ENCODE measurements at places on chromosomes 6 and 20.

- DNase-seq = no peak
Observed at GRCh38 chr6:145153495-145153894, 581.8 kb downstream of the EPM2A start.

DNA sequence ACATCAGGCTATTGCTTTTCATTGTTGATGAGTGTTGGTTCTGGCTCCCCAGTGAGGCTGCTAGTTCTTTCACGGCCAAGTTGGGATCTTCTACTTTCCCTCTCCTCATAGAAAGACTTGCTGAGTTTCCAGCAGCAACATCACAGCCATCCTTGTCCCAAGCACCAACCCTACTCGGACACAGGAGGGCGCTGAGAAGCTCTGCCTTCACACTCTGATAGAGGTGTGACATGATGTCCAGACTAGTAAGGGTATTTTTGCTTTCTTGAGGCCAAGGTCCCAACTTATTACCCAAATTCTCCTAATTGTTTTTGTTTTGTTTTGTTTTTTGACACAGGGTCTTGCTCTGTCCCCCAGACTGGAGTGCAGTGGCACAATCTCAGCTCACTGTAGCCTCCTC is 3.0 kb upstream of the GCM1 start:
- DNase-seq = no peak

GRCh38 chr6:112842330-112842685 is 495.2 kb downstream of the RFPL4B start:
- no peak for DNase-seq

DNA sequence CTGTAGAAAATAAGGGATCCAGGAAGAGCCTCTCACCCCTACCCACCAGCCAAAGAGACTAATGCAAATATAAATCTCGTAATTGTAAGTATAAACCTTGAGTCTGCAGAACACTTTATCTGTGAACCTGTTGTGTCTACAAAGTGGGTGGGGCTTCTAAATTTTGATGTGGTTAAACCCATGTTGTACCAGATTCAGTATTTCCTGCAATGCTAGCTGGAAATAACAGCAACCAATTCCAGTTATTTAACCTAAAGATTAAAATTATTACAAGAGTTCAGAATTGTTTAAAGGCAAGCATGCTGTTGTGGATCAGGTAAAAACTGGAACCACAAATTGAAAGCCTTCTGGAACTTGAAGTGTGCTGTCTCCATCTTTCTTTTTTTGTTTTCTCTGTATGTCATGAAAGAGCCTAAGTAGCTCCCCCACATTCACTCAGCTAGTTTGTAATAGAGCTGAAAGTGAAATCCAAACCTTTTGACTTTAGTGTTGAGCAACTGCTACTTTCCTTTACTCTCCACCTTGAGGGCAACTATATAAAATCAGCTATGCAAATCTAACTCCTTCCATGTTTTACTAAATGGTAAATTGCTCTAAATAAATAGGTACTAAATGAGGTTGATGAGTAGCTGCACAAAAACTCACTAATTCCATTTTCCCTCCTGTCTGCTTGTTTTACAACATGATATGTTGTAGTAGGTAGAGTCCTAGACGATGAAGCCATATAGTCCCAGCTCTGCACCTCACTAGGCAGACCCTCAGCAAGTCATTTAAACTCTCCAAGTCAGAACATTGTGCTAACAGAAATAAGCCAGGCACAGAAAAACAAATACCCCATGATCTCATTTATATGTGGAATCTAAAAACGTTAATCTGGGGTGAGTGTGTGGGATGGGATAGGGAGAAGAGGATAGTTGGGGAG is 17.9 kb upstream of the THEMIS start:
- DNase-seq = no peak

DNA sequence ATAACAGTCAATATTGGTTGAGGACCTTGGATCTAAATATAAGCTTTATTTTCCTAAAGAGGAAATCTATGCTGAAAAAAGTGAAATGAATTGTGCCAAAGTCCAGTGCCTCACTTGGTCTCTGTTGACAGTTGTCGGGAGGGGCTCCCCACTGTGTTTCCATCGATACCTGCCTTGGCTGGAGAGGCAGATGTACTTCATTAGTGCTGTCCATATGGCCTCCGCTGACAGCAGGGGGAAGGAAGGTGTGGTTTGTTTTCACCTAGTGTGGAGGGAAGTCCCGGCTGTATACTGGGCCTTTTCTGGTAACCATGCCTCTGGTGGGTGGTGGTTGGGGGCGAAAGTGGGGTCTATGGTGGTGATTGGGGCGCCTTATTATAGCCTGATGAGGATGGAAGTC is 42.7 kb downstream of the CD2AP start:
- DNase-seq = no peak

- DNase-seq = no peak
Observed at GRCh38 chr6:125809570-125810170, 18.9 kb downstream of the NCOA7 start.

GRCh38 chr6:117906507-117906957 is 532 bp upstream of the SLC35F1 start:
- no peak for DNase-seq

- peak; percentile 19 for DNase-seq
Observed at GRCh38 chr6:27161946-27162603, 85.4 kb upstream of the PRSS16 start.

GRCh38 chr6:130369831-130370230 is 4.0 kb downstream of the TMEM200A start:
- DNase-seq = no peak

DNA sequence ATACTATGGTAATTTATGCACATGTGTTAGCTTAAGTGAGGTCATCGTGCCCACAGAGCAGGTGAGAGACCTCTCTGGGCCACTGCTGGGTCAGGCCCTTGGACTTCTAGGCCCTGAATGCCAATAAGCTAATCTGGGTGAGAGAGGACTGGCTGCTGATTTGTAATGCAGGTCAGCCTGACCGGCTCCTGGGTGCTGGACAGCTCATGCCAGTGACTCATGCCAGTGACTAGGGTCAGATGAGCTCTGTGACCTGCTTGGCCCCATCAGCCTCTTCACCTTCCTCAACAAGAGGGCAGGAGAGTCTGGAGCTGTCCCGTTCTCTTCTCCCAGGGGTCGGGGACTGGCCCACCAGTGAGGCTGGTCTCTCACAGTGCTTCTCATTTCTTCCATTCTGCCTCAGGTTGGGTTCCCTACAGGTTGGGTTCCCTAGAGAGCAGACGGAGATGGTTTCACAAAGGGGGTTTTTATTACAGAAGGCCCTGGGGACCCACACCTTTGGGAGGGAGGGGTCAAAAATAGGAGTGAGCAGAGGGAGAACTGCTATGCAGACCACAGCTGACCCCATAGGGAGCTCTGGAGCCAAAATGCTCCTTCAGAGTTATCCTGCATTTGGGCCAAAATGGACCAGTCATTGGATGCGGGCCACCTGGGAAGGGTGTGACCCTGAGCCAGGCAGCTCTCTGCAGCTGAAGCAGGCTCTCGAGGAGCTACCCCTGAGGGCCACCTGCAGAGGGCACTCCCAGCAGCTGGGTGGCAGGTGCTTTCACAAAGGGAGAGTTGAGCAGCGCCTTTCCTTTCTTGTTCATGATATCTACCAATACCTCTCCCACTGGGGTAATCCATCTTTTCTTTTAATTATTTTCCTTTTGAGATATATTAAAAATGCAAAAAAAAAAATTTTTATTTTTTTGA is 2.2 kb upstream of the OXT start:
- DNase-seq = no peak

GRCh38 chr6:84854811-84855400 is 90.5 kb upstream of the TBX18 start:
- no peak for DNase-seq

GRCh38 chr6:143934331-143934730 is 70.1 kb downstream of the ZC2HC1B start:
- DNase-seq = no peak

GRCh38 chr20:2524709-2525506 is 11.5 kb upstream of the TMC2 start:
- DNase-seq = no peak

GRCh38 chr20:43857127-43857526 is 57.5 kb upstream of the TOX2 start:
- no peak for DNase-seq

GRCh38 chr20:17840423-17840822 is 128.2 kb downstream of the SNX5 start:
- DNase-seq = no peak

DNA sequence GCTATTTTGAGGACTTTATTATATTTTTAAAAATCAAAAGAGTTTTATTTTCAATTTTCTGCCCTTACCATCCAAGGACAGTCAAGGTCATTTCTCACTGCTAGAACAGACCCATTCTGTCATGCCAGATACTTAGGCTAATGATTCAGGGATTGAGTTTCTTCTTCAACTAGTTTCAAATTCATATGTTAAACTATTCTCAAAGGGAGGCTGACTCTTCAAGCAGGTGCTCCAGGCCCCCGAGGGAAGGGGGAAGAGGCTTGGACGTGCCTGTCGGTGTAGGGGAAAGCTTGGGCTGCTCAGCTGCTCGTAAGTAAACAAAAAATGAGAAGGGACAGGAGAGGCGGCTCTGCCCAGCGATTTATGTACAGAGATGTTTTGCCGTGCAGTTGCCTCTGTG is 69.4 kb upstream of the MYLIP start:
- DNase-seq = no peak

GRCh38 chr6:54613596-54613995 is 233.0 kb upstream of the FAM83B start:
- no peak for DNase-seq

GRCh38 chr6:130306377-130306776 is 59.4 kb upstream of the TMEM200A start:
- DNase-seq = no peak

DNA sequence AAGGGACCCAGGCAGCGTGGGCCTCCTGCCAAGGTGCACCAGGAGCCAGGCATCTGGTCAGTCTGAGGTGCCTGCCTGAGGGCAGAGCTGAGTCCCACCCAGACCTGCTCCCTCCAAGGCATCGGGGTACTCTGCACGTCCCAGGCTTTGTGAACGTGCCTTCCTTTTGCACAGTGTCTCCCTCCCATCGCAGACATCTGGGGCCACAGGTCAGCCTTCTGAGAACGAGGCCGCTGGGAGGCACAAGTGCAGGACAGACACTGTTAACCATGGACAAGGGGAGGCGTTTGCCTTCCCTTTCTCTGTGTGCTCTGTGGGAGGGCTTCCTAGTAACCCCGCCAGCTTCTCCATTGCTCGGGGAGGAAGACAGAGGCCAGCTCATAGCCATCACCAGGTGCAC is 47.6 kb downstream of the TFAP2C start:
- DNase-seq = no peak

DNA sequence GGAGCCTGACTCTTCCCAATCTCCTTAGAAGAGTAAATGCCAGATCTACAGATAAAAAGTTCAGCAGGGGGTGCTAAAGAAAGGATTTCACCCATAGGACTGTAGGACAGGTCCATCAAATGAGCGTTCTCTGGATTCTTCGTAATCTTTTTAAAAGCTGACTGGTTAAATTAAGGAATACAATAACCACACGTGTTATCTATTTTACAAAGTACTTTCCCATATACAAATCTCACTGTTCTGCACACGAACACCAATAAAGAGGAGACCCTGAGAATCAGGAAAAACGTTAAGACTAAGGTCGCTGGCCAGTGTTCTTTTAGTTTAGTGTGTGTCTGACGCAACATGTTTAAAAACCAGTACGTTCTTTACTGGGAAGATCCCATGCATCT is 542 bp downstream of the TUBE1 start:
- DNase-seq = no peak

GRCh38 chr6:26351544-26351953 is 13.4 kb upstream of the BTN3A2 start:
- no peak for DNase-seq

DNA sequence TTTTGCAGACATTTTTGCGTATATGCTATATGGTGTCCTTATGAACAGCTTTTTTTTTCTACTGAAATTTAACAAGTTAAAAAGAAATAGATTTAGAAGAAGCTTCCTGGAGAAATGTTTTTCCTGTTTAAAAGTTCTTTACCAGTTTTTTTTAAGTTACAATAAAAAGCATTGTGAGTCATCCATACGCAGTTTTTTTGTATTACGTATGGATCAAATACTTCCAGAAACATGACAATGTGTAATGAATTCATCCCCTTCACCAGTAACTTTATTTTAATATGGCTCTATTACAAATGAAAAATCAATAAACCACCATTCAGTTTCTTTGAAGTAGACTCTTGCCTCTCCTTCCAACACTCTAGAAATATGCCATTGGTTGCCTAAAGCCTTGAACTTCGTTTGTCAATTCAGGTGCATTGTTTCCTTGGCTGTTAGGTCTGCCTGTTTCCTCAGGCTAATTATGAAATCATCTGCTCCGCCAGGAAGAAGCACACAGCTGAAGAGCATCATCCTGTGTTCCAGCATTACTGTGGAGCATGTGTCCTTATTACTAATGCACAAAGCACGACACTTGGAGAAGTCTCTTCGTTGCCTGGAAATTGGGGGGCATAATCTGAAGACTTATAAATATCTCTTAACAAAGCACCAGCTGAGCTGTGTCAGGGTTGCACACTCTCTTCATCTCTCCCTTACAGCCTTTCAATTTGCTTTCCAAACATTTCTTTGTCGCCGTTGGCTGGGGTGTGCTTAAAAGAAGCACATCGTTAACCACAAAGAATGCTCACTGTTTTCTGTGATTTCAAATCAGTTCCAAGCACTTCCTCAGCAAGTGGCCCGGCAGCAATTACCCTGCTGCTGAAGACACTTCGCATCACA is 9.6 kb downstream of the MOXD1 start:
- DNase-seq = no peak

GRCh38 chr6:139398658-139399057 is 24.2 kb upstream of the CITED2 start:
- no peak for DNase-seq

DNA sequence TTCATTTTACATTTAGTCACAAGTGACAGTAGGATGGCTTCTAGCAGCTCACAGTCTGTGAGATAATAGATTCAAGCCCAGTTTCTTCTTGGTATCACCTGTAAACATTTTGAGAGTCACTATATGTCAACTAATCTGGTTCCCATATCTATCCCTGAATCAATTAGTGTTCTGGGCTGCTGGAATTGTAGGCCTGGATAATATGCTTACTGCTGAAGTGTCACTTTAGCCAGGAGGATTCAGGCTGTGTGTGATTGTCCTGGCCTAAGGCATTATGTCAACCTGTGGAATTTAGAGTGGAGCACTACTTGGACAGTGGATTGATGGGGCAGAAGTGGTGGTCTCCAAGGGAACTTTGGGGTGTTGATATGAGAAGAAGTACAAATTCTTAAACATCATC is 1071.8 kb upstream of the CITED2 start:
- DNase-seq = no peak

GRCh38 chr6:155061381-155061780 is 66.3 kb downstream of the TIAM2 start:
- DNase-seq = no peak
